ENCODE measurements at places on chromosomes 16 and 17.
A peak's percentile ranks its signal among the peaks of the same experiment; 100 is the strongest.

DNA sequence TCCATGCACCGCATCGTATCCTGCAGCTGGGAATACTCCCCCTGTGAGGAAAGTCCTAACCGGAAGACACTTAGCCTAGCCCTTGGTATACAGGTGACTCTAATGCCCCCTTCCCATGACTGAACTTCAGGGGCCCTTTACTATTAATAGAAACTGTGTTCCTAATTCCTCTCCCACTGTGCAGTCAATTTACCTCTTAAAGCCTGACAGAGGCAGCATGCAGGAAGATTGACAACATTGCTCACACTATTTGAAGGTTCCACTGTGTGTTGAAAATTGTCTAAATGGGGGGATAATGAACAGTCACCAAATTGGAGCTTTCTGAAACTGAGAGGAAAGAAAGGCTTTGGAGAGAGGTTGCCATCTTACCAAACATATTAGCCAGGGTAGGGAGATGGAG is 222.6 kb downstream of the SHISA9 start:
- DNase-seq = no peak

GRCh38 chr17:55484575-55484974 is 26.7 kb downstream of the SMIM36 start:
- DNase-seq = peak; percentile 42

DNA sequence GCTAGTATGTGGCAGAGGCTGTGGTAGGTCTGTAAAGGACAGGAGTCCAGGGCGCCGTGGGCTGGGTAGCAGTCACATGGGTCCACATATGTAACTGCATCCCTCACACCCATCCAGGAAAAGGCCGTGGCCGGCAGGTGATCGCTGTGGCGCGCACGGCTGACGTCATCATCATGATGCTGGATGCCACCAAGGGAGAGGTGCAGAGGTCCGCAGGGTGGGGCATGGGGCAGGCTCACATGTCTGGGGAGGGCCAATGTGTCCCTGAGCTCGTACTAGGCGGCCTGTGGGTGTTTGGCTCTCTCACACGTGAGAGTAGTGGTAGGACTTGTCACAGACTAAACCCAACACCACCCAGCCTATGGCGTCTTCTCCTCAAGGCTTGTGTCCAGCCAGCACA is 9.0 kb upstream of the MYO15A start:
- DNase-seq = no peak

DNA sequence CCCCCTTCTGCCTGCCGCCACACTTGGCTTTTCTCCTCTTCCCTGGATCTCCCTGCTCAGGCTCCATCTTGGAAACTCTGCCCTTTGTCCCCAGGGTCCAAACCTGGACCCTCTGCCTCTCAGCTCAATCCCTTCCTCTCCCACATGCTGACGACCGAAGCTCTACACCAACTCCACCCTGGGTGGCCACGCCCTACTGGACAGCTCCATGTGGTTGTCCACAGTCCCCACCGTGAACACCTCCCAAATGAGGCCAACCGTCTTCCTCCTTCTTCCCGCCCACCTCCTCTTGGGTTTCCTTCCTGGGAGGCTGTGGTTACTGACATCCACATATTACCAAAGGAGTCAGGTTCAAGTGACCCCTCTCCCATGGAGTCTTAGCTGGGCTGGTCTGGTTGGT is 22.6 kb upstream of the MLKL start:
- DNase-seq = no peak

GRCh38 chr17:79746889-79747507 is 16.3 kb downstream of the ENPP7 start:
- peak; percentile 6 for DNase-seq

GRCh38 chr17:38728290-38728831 is 1.8 kb upstream of the CISD3 start:
- no peak for DNase-seq

DNA sequence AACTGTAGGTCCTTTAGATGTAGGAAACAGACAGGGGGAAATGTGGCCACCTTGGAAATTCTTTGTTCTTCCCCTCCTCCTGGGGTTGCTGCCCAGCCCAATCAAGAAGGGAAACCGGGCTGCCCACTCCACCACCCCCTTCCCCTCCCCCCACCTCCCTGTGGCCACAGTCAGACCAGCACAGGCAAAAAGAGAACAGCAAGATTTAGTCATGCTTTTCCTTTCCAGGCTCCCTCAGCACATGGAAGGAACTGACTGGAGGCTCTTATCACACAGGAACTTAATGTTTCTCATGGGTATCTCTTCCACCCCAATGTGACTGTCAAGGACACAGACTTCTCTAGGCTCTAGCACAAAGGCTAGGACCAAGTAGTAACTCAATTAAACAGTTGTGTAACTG is 3.0 kb upstream of the CCL1 start:
- no peak for DNase-seq

- DNase-seq = peak; percentile 84
These were observed 17.0 kb downstream of the CRYM start for GRCh38 chr16:21260870-21261791.

- DNase-seq = no peak
These were observed 9.2 kb downstream of the GLYR1 start for GRCh38 chr16:4837733-4838501.

DNA sequence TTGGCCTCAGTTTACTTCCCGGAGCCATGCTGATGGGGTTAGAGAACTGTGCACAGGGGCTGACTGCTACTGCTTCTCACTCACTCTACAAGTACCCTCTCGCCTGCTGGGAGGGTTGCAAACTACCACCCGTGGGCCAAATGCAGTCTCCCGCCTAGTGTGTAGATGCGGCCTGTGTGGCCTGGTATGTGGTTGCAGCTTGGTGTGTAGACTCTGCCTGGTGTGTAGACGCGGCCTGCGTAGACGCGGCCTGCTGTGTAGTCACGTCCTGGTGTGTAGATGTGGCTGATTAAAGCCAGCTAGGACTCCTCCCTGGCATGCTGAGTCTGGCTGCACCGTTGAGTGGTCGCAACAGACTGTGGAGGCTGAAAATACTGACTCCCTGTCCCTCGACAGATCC is 7.3 kb downstream of the CANT1 start:
- no peak for DNase-seq

DNA sequence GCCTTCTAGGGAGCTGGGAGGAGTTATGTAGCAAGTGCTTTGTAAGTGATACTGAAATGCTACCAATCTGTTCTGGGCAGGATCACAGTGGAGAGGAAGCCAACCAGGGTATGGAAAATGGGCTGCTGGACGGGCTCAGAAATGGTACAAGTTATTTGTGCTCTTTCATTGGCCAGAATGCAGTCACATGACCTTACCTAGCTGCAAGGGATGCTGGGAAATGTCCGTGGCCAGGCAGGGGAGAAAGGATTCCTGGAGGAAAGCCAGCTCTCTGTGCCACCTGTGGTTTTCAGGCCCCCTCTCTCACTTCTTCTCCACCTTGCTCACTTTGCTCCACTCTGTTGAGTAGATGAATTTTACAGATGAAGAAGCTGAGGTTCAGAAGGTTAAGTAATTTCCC is 4.8 kb downstream of the EEF2K start:
- no peak for DNase-seq

DNA sequence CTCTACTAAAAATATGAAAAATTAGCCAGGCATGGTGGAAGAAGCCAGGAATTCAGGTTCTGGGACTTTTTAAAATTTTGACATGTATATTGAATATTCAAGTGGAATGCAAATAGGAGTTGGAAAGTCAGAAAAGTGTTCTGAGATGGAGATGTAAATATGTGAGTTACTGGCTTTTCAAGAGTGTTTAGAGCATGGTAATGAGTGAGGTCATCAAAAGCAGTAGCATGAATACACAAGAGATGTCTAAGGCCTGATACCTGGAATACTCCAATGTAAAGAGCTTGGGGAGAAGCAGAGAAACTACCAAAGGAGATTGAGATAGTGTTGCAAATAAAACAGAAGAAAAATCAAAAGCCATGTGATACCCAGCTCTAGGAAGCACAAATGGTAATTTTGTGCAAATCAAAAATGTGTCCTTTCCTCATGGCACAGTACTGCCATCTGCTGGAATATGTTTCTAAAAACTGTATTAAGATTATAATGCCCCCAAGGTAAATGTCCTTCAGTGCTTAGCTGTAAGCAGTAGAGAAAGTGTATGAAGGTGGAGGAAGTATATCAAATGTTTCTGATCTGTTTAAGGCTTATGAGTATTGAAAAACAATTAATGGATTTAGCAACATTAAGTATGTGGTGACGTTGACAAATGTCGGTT is 908.4 kb downstream of the KCNJ18 start:
- peak; percentile 32 for DNase-seq

DNA sequence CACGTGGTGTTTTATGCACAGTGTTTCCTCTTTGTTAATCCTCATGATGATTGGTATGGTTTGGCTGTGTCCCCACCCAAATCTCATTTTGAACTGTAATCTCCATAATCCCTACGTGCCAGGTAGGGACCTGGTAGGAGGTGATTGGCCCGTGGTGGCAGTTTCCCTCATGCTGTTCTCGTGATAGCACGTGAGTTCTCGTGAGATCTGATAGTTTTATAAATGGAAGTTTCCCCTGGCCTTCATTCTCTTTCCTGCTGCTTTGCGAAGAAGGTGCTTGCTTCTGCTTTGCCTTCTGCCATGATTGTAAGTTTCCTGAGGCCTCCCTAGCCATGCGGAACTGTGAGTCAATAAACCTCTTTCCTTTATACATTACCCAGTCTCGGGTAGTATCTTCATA is 115.8 kb downstream of the WWOX start:
- no peak for DNase-seq

- DNase-seq = no peak
These were observed 3.8 kb upstream of the MAP2K6 start for GRCh38 chr17:69410671-69411070.

DNA sequence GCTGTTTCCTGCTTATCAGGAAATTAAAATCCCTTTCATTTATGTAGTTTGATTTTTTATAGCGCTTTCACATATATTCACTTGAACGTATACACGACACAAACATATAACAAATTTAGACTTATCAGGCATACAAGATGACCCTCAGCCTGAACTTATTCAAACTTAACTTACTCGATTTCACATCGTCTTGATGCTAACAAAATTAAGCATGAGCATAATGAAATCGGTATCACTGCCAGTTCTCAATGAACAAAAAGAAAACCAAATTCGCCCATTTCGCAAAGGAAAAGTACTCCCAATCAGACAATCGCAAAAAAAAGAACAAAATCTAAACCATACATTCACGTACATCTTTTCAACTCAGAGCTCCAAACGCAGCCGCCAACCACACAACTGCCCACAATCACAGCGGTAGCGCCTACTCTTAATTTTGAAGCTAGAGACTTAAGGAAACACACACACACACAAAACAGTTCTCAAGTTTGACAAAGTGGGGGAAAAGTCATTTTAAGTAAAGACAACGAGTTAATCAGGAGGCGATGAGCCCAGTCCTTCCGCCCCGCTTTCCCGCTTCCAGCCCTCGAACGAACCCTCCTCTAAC is 1.1 kb downstream of the GJC1 start:
- no peak for DNase-seq

GRCh38 chr17:7618608-7619007 is 3.9 kb upstream of the FXR2 start:
- no peak for DNase-seq

GRCh38 chr16:59212492-59213024 is 478.4 kb upstream of the GOT2 start:
- DNase-seq = no peak

GRCh38 chr16:4659363-4660353 is 33.7 kb upstream of the NUDT16L1 start:
- DNase-seq = no peak

GRCh38 chr17:81666092-81666341 is 388 bp downstream of the OXLD1 start:
- DNase-seq = no peak

DNA sequence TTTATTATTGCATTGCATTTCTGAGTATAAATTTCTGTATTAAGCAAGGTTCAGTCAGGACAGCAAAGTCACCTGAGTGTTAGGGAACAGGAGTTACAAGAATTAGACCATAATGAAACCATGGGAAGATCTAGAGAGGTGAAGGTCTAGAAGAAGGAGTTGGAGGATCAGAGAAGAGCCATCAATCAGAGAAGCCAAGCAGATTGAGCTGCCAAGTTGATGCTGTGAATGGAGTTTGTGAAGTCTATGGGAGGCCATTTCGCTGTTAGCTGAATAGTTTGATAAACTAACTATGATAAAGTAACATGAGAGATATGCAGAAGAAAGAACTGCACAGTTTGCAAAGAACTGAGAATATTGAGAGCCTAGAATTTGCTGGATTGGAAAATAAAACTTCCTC is 40.4 kb downstream of the FBXL20 start:
- DNase-seq = no peak

- no peak for DNase-seq
These were observed 2.7 kb upstream of the EPN3 start for GRCh38 chr17:50529849-50530248.

DNA sequence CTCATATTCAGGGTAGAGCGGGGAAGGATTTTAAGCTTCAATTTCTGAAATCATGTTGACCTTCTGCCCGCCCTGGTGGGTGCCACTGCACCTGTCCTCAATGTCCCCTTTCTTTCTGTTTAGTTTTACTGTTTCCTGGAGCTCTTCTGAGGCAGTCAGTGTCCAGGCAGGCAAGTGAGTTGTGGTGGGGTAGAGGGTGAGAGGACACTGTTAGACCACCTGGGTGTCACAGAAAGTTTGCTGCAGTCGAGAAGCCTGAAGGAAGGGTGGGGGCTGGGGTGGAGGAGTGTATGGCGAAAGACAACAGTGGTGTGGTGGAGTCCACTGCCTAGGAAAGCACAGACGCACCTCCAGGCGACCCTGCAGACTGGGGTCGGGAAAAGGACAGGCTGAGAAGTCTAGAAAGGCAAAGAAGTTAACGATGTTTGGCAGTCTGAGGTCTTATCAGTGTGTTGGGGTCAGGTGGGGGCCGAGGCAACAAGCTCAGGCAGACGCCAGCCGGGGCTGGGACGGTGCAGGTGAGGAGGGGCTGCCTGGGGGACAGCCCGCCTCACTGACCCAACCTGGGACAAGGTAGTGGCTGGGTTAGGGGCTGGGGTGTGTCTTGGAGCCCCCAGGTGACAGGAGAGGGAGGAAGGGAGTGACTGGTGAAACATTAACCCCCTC is 23.3 kb upstream of the HOXB13 start:
- no peak for DNase-seq

DNA sequence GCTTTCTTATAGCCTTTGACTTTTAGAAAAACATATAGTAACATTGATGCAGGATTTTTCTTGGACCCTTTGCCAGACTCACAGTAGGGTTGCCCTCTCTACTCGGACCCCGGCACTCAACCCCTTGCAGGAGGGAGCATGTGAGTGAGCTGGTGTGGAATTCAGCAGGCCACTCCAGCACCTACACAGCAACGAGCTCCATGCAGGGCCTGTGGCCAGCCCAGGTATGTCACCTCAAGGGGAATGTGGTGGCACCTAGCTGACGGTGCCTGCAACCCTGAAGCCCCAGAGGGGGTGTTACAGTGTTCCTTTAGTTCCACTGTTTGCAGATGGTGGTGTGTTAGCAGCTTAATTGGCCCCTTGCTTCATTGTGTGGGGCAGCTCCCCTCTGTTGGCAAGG is 414.9 kb downstream of the KCNJ2 start:
- DNase-seq = no peak
